Left ventricle myocardium superior (tissue), 1 donor: ENCODE measurements at places on chromosomes 11 and 22. TPM values are rescaled to one million over a fixed set of nuclear protein-coding genes. Genes with fewer than 3 reads are reported as not detected.
A peak's percentile ranks its signal among the peaks of the same experiment; 100 is the strongest.

Gene SCARF2
- 2.7 TPM for total RNA-seq

GRCh38 chr11:13884158-13884799 is 78.2 kb upstream of the SPON1 start:
- no peak for DNase-seq

Gene CCDC81
- total RNA-seq = 0.25 TPM

GRCh38 chr22:28252539-28252938 is 333.5 kb upstream of the PITPNB start:
- DNase-seq = no peak

- no peak for DNase-seq
Measured at GRCh38 chr11:88139865-88140264, 35.4 kb downstream of the RAB38 start.

GRCh38 chr11:112398798-112399478 is 138.3 kb upstream of the PLET1 start:
- DNase-seq = no peak

GRCh38 chr11:69968396-69969347 is 109.4 kb upstream of the ANO1 start:
- peak; percentile 54 for DNase-seq

Gene GP1BB
- total RNA-seq = not detected

DNA sequence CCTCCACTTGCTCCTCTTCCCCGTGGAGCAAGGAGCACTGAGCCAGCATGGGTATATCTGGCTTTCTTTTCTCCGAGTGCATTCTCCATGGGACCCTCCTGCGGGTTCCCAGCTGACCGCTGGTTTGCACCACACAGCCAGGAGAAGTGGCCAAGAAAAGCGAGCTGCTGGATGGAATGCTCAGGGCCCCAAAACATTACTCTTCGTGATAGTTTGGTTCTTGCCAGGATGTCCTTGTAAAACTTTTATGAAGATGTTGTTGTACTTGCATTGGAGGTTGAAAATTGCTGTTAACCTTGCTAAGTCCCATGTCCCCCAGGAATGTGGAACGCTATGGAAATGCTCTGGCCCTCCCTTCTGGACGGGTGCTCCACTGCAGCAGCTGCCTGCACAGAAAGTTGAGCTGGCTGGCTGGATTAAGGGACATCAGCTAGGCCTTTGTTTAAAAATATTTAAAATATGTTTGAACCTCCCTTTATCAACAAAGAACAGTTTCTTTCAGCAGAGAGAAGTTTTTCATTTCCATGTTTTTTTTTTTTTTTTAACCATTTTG is 68.7 kb downstream of the ZNRF3 start:
- DNase-seq = peak; percentile 36

- DNase-seq = no peak
Measured at GRCh38 chr11:34323601-34324000, 34.2 kb downstream of the ABTB2 start.

DNA sequence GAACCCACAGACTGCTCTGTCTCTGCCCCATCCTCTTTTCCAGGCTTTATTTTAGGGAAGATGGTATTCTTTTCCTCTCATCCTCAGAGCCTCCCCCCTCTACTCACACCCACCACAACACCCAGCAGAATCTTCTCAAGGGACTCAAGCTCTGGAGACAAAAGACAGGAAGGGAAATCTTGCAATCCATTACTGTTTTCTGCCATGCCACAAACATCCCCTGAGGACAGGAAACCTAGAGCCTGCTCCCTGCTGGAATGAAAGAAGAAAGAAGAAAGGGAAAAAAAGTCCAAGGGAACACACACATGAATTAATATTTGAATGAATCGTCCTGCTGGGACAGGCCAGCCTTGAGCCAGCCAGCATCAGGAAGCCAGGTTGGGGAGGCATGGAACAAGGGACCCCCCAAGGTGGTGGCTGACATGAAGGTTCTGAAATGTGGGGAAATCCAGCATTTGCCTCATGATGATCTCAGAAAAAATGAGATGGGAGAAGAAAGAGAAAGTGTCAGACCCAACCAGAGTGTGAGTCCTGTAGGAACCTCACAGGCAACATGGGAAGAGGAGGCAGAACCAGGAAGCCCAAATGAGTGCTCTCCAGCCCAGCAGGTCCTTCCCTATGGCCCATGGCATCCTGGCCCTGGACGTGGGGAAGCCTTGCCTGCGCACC is 34.0 kb downstream of the SLCO2B1 start:
- DNase-seq = no peak

DNA sequence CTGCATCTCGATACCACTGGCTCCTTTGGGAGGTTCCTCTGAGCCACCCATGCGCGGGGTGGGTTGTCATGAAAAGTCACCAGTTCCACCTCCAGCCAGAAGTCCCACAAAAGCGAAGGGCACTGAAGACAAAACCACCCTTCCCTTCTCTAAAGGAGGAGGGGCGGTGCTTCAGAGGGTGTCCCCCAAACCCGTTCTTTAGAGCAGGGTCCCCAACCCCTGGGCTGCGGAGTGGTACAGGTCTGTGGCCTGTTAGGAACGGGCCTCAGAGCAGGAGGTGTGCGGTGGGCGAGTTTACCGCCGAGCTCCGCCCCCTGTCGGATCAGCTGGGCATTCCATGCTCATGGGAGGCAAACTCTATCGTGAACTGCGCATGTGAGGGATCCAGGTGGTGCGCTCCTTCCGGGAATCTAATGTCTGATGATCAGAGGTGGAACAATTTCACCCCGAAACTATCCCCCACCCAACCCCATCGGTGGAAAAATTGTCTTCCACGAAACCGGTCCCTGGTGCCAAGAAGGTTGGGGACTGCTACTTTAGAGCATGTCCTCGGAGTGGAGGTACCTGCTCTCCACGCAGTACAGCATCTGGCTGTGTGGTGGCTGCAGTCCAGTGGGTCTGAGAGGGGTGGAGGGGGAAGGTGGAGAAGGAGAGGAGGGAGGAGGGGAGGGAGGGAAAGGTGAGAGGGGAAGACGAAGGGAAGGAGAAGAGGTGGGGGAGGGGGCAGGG is 72.9 kb upstream of the SEPTIN5 start:
- DNase-seq = no peak

Gene SPA17
- total RNA-seq = 1.2 TPM

DNA sequence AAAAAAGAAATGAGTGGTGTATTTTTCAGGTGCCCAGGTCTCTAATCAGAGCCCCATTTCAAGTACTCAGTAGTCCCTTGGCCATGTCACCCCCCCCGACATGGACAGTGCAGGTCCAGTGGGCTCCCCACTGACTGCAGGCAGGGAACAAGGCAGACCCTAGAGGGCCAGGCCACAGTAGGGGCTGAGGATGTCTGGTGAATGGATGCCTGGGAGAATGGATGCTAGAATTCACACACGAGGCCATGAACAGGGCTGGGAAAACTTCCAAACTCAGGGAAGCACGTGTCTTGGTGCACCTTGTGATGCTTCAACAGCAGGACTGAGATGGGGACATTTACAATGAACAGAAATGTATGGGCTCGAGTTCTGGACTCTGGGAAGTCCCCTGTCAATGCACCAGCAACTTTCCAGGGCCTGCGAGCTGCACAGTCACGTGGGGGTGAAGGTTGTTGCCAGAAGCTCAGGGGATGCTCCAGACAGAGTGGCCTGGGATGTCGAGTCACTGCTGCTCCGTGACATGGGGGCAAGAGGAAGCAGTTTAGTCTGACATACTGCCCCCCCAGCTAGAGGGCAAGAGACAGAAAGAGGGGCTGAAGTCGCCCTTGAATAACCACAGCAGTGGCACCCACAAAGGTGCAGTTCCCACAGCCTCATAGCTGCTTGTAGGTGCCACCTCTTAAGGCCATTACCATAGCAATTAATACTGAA is 3.1 kb downstream of the APOBEC3G start:
- DNase-seq = no peak

- peak; percentile 3 for DNase-seq
Measured at GRCh38 chr22:44389926-44390612, 77.3 kb upstream of the SHISAL1 start.

Gene STX5
- 19.5 TPM for total RNA-seq

- no peak for DNase-seq
Measured at GRCh38 chr11:32171445-32171844, 80.6 kb downstream of the RCN1 start.

GRCh38 chr22:43731988-43732387 is 80.1 kb downstream of the EFCAB6 start:
- no peak for DNase-seq

DNA sequence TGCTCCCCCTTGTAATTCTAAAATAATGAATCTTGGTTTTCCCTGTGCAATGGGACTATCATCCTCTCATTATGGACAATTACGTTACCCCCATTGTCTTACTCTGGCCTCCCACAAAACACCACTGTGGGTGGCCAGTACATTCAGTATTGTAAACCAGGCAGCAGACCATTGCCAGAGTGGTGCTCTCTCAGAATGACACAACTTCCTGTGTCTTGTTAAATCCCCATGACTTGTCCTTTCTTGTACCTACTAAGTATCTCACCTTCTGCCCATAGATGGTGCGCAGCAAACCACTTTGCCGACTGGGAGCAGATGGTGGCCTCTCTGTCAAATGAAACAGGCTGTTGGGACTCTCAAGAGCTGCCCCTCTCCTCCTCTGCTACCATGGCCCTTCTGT is 287.1 kb upstream of the RAG2 start:
- no peak for DNase-seq

DNA sequence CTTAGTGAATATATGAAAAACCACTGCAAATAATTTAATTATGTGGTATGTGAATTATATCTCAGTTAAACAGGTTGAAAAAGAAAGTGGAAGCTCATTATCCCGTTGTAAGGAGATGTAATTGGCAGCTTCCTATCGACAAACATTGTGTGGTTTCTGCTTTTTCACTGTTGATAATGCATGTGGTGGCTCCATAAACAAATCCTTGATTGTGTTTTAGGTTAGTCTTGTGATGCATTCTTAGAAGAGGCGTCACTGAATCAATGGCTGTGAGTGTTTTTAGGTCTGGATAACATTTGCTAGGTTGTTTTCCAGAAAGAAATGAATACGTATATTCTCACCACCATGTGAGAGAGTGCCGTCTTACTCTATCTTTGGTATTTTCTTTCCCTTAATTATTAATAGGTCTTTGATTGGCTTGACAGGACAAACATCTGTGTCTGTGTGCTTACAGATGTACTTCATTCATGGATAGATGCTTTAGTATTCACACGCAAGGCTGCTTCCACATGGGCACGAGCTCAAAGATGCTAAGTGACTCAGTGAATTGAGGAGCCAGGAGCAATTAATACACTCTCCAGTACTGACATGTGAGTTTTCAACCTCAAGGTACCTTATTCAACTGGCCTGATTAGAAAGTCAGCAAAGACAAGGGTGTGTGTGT is 166.7 kb downstream of the TBC1D22A start:
- DNase-seq = no peak

Gene CBLIF
- total RNA-seq = not detected

GRCh38 chr11:46659908-46660307 is 40.5 kb downstream of the ARHGAP1 start:
- DNase-seq = no peak

Gene HPX
- not detected for total RNA-seq

DNA sequence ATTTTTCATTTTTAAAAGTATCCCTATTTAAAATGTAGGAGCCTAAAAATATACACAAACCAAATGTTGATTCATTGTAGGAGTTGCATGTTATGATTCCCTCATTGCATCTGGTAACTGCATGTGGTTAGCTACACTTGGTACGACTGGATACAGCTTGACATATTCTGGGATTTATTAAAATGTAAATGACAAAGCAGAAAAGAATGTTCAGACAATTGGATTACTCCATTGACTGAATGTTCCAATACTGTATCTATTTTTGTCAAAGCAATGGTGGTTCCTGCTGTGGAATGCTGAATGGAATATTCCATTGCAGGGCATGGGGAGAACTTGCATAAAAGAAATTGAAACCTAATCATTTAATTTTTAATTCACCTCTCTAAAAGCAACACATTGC is 30.8 kb downstream of the BLID start:
- no peak for DNase-seq

Gene CDC42BPG
- total RNA-seq = 0.40 TPM

DNA sequence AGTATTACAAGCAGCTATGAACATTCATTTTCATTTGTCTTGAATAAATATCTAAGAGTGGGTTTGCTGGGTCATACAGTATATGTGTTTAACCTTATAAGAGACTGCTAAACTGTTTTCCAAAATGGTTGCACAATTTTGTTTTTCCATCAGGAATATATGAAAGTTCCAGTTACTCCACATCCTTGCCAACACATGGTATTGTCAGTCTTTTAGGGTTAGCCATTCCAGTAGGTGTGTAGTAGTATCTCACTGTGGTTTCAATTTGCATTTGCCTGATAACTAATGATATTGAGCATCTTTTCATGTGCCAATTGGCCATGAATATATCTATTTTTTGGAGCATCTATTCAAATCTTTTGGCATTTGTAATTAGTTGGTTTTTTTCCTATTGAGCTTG is 7.7 kb upstream of the CCDC83 start:
- DNase-seq = no peak

DNA sequence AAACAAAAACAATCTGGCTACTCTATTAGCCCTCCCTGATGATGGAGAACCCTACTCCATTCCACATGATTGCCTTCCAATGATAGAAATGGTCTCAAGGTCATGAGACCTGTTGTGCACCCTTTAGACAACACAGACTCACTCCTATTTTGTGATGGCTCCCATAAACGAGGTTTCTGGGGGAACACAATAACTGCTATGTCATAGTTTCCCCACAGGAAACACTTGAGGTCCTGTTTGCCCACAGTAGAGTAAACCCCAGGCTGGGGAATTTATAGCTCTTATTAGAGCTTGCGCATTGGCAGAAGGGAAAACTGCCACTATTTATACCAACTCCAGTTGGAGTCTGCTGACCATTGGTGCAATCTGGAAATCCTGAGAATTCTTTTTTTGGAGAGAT is 28.7 kb downstream of the MIF start:
- no peak for DNase-seq

GRCh38 chr22:39097098-39098020 is at the start of gene APOBEC3H:
Gene APOBEC3H (plus strand): TSS chr22:39097244. CDS start chr22:39100279, 3,035 bp downstream.
- DNase-seq = peak; percentile 33

- DNase-seq = no peak
Measured at GRCh38 chr11:85483861-85484260, 143.3 kb downstream of the DLG2 start.

- DNase-seq = no peak
Measured at GRCh38 chr11:30786256-30787110, 200.3 kb upstream of the MPPED2 start.

DNA sequence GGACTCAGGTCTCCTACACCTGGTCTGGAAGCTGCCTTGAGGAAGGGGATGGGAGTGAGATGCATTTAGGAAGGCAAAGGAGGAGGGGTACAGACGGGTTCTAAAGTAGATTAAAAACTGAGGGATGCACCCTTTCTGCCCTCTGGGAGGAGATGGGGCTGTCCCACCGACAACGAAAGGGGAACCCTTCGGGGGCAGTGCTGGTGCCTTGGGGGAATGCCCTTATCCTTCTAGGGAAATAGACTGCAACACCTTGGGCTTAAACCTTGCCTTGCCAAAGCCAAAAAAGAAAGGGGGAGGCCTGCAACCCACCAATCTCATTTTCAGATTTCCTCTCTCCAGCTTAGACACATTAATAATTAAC is 89.8 kb downstream of the PLEKHA7 start:
- no peak for DNase-seq

Gene FAR1
- total RNA-seq = 37.0 TPM
